Caki2 (cell line): ENCODE measurements at places on chromosomes 4 and X. TPM values are rescaled to one million over a fixed set of nuclear protein-coding genes. Genes with fewer than 3 reads are reported as not detected.

The TSC22D3 gene
- 37.9 and 57.9 TPM in 2 replicates for total RNA-seq

The ZBED1 gene
- total RNA-seq: 46.5 and 56.4 TPM in 2 replicates

GRCh38 chr4:75907966-75908365, 5.7 kb upstream of the PPEF2 start:
- DNase-seq: no peak

GRCh38 chr4:184868623-184869022, 42.9 kb upstream of the ACSL1 start:
- DNase-seq: no peak
